ENCODE measurements at places on chromosomes 2 and 18.

GRCh38 chr2:188245230-188245629, 46.4 kb upstream of the GULP1 start:
- DNase-seq: no peak

GRCh38 chr2:159202568-159203071, 83.9 kb downstream of the WDSUB1 start:
- DNase-seq: no peak

DNA sequence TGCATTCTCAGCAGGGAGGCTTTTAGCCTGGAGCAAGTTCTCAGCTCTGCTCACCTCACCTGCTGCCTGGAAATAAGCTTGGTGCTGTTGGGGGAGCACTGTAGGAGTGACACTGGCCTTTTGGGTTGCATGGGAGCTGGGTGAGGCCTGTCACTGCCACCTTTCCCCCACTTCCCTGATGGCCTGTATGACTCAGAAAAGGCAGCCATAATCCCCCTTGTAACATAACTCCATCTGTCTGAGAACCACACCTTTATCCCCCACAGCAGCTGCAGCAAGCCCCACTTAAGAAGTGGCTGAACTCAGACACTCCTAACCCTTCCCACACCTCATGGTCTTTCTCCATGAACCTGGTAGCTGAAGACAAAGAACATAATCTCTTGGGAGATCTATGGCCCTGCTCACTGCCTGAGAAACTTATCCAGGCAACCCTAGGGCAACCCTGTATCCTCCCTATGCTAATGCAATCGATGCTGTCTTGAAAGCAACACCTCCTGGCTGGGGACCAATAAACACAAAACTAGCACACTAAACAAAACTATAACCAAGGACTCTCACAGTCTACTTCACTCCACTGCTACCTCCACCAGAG, 258.9 kb upstream of the OSR1 start:
- no peak for DNase-seq

DNA sequence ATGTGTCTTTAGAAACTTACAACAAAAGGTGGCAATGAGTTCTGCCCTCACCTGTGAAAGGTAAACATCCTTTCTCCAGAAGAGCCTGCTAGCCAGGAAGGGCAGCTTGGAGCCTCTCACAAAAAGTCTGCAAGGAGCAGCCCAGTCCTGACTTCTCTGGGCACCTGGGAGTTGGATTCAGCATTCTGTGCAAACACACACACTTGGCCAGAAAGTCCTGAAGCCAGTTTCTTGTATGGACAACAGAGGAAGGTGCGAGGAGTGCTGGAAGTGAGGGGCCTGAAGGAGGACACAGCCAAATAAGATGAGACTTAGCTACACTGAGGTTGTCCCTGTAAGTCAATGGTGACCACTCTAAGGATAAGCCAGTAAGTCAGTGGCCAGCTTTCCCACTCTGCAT, 52.4 kb upstream of the SLC1A4 start:
- DNase-seq: no peak

DNA sequence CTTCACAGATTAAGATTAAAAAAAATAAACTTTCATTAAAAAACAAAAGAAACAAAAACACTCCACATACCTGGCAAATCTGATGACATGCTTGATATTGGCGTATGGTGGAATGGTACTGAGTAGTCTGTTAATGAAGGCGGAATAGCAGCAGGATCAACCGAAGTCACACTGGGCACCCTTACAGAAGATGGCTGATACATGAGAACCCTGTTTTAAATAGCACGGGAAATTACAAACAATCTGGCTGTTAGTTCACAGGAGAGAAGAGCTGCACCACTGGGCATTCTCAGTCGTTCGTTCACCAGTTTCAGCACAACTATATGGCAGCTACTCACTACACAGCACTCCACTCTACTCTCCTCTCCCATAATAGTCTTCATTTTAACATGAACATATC, 64.0 kb upstream of the ST8SIA5 start:
- DNase-seq: no peak

Measured in H9 (cell line).